Suppressor macrophage treated with lipopolysaccharide for 4 hours (primary cell): ENCODE measurements at places on chromosomes 7 and 10.

GRCh38 chr7:26603631-26604030 lies 260.8 kb downstream of the SKAP2 start:
- no peak for DNase-seq

DNA sequence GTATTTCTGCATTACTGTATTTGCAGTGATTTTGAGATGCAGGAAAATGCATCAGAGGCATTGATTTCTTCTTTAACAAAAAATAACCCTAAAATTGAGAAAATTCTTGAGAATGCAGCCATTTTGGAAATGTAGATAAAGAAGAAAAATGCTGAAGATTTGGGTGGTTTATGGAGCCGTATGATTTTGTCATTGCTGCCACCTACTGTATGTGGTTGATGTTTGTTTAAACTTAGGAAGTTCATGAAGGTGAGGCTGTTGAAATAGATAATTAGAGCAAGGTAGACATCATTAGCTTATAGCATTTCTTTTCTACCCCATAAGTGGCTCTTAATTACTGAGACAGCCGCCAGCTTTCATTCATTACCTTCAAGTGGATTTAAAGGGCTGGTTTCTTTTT lies 92.1 kb upstream of the SAMD8 start:
- no peak for DNase-seq

DNA sequence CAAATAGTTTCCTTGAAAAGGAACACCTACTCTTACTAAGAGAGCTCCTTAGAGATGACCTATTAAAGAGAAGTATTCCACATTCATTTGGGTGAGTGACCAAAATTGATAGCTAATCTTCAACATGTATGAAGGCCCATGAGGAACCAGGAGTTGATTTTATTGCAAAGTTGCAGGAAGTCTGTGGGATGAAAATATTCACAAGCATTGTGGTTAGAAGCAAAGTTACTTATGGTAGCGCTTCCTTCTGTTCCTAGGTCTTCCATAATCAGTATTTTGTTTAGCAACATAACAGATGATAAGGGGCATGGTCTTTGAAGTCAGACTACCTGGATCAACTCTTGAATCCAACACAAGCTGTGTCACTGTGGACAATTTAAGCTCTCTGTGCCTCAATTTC lies 164.5 kb downstream of the DGKB start:
- no peak for DNase-seq

DNA sequence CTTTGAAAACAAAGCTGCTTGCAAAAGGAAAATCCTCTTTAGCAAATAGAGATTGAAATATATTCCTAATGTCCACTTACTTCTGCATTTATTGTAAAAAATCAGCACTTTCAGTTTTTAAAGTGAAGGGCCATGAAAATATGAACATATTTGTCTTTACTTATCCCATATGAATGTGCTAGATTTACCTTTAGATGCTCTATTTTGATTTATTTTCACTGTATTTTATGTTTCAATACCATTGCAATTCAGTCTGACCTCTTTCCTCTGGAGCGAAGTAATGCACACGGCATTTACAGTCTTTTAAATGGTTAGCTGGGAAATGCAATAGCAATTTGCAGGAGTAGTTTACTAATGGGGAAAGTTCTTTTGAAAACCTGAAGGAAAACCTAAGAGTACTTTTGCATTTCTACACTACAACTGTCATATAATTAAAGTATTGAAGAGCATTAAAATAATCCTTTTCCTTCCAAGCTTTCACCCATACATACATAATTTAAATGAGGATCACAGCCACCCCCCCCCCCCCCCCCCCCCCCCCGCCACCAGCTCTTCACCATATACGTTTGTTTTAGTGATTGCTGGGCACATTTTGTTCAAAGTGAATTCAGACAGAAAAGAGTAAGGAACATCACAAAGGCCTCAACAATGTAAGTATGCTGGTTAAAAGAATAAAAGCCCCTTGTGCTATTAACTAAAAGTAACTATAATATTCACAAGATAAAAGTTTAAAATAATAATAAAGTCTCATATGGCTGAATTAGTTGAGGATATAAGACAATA lies 3.5 kb downstream of the SKIDA1 start:
- no peak for DNase-seq

DNA sequence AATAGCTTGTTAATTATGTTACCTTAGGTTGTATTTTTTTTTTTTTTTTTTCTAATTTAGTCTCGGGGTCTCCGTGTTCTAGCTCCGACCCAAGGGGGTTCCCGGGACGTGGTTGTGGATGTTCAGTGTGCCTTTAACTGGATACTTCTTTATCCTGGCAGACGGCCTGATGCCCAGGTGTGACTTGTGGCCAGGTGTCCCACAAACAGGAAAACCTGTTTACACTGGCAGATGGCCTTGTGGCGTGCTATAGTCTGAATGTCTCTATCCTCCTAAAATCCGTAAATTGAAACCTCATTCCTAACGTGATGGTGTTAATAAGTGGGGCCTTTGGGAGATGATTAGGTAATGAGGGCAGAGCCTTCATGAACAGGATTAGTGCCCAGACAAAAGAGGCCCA lies 546.4 kb upstream of the C7orf33 start:
- no peak for DNase-seq

- no peak for DNase-seq
Measured at GRCh38 chr7:127996253-127997071, 34.8 kb downstream of the LRRC4 start.

DNA sequence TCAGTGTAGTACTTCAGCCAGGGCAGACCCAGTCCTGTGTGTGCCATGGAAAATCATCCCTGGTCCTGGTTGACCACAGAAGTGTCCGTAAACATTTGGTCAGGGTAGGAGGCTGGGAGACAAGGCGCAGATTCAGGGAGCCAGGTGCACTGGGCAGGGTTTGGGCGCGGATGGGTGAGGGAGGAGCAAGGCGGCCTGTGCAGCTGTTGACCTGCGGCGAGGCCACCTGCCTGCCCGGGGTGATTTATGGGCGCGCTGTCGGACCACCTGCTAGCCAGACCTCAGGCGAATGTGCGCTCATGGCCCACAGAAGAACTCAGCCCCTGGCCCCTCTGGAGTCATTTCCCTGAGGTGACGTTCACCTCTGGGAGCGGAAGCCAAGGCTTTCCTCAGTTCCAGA lies 6.6 kb downstream of the SFRP5 start:
- no peak for DNase-seq

DNA sequence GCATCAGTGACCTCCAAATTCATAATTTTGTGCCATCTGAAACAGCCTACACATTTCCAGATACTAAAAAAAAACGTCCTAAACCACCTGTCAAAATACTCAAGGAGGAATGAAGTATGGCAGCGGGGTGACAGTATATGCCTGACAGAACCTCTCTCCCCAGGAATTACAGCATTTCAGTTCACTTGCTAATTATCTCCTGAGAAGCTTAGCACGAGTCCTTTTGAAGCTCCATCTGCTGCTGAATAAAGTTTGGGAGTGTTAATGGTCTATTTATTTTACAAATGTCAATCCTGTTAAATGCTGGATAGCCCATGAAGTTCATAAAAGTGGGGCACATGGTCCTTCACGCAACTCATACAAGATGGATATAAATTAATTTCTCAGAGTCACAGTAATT lies 29.4 kb upstream of the ANLN start:
- DNase-seq: no peak

DNA sequence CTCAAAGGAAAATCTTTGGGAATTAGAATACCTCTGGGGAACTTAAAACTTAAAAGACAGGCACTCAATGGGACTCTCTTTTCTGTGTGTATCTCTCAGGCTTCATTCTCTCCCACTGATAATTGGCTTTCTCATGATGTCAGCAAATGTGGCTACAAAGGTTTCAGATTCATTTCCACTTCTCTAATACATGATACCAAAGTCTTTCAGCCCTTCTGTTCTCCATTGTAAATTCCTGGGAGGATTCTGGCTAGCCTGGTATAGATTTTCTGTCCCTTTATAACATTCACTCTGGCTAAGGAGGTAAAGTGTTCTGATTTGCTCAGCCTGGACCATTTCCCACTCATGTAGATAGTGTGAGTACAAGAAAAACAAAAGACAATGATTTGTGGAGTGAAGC lies 606.2 kb downstream of the PCDH15 start:
- DNase-seq: no peak

DNA sequence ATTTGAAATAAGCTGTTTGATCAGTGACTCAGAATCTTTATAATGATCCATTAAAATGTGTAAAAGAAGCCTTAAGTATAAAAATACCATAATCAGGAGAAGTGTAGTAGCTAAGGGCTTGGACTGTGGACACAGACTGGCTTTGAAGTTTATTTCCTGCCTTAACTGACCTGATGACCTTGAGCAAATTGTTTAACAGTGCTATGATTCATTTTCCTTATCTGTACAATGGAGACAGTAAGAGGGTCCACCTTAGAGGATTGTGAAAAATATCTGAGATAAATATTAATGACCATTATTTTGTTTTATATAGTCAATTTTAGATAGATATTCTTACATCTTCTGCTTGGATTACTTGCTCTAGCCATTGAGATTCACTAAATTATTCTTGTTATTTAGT lies 13.3 kb upstream of the RPA3 start:
- no peak for DNase-seq

GRCh38 chr7:31767686-31768358 lies 80.8 kb downstream of the PPP1R17 start:
- DNase-seq: no peak

- DNase-seq: no peak
Measured at GRCh38 chr10:126576336-126576735, 94.2 kb downstream of the C10orf90 start.

DNA sequence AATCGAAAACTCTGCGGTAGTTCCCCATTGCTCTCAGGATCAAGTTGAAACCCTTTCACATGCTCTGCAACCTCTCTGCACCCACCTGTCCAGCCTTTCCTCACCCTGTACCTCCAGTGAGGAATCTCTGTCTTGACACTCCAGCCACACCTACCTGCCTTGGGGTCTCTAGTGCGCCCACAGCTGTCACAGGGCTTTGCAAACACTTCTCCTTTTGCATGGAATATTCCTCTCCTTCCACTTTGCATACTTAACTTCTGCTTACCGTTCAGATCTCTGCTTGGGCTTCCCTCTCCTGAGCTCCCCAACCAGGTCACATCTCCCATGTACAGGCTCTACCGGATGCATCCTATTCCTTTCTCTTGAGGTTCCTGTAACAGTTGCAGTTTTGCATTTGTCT lies 6.6 kb upstream of the ZYX start:
- peak; percentile 42 for DNase-seq

DNA sequence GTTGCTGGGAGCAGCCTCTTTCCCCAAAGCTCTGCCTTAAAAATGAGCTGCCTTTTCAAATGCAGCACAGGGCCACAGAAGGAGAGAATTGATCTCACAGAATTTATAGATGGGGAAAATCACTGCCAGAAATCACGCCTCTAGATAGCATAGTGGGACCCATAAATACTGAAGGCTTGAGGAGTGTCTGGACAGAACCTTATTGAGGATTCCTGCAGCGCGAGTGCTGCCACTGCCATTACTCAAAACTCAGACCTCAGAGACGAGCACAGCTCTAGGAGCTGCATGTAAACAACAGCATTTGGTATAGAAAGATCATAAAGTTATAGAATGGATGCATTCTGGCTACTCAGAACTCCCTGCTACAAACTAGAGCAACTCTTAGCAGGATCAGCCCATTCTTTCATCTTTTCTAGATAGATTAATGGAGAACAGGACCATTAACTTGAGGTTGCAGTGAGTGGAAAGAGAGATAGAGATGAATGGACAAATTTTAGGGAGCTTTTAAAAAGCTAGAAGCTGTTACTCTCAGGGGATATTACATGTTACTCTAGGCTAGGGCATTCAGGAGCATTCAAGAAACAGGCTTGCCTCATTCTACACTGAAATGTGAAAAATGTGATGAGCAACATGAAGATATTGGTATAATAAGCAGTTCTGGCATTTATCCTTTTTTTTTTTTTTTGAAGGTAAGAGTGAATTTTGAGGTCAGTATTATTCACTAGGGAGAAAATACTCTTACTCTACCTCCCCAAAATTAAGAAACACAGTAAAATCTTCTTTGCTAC lies 267.2 kb upstream of the SLC26A5 start:
- no peak for DNase-seq

DNA sequence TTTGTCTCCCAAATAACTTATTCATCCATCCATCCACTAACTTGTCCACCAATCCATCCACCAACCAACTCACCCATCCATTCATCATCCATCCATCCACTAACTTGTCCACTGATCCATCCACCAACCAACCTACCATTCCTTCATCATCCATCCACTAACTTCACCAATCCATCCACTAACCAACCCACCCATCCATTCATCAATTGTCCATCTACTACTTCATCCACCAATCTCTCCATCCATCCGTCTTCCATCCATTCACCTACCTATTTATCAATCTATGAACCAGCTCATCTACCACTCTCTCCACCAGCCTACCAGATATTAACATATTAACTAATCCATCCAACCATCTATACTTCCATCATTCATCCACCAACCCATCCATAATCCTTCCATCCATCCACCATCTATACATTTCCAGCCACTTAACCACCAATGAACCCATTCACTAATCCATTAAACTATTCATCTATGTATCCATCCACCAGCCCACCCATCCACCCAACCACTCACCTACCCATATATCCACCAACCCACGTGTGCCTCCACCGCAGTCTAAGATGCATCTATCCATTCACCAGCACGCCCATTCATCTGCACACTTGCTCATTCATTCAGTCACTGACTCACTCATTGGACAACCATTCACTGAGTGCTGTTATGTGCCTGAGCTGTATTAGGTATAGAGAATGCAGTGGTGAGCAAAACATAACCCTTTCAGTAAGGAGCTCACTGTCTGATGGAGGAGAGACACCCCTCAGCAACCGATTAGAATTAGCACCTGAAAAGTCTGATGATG lies 19.8 kb upstream of the TBL2 start:
- no peak for DNase-seq

- no peak for DNase-seq
Measured at GRCh38 chr7:41311301-41311700, 391.6 kb downstream of the INHBA start.

- DNase-seq: no peak
Measured at GRCh38 chr10:102627291-102627735, 17.0 kb upstream of the TRIM8 start.

GRCh38 chr7:75866114-75866488 lies 12.7 kb upstream of the RHBDD2 start:
- peak; percentile 48 for DNase-seq

DNA sequence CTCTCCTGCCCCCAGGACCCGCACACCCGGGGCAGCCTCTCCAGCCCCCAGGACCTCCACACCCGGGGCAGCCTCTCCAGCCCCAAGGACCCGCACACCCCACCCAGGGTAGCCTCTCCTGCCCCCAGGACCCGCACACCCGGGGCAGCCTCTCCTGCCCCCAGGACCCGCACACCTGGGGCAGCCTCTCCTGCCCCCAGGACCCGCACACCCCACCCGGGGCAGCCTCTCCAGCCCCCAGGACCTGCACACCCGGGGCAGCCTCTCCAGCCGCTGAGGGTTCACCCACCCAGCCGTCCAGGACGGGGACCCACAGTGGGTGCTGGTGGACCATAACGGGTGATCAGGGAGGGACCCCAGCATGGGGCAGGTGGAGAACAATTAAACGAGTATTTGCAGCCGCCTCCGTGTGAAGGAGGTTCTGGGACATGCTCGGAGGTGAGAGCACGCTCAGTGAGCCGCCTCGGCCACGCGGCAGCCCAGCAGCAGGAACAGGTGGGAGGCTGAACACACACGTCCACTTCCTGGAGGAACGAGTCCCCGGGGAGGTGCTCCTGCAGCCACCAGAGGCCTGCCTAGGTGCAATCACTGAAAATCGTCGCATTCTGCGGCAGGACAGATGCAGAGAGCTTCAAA lies 107.9 kb downstream of the PDGFA start:
- no peak for DNase-seq
